Islet precursor cell (in vitro differentiated cells): ENCODE measurements at places on chromosomes 4 and X.

DNA sequence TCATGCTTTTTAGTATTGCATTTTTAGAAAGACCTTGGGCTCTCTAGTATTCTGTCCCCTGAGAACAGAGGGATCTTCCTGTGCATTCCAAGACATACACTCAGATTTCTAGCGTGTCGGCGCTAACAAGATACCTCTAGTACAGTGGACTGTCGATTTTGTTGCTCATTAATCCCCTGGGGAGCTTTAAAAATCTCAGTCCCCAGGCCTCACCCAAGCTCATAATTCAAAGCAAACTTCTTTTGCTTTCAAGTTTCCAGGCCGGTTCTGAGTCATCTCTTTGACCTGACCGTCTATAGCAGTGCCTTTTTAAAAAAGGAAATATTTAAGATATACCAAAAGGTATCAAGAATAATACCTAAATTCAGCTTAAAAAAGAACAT, 137.0 kb downstream of the AMMECR1 start:
- no peak for DNase-seq

DNA sequence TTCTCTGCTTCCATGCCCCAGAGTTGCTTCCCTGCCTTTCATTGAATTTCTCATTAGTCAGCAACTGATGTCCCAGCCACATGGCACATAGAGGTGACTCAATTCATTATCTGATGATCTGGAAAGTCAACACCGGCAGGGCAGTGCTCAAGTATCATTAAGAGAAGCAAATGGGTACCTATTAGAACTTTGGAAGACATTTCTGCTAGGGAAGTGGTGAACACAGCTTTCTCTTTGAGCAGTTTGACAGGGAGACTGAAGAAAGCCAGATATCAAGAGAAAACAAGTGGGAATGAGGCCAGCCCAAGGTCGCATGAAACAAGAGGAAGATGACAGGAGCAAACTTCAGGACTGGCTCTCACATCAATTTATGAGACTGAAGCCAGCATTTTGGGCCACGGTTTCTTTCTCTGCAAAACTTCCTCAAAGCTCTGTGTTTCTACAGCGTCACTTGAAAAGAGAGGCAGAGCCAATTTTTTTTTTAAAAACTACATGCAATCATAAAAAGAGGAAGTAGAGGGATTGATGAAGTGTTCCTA, 108.3 kb upstream of the RPS6KA3 start:
- peak; percentile 73 for DNase-seq

- DNase-seq, result no peak
These were observed 76.2 kb upstream of the ADGRG2 start for GRCh38 chrX:19198473-19198872.

GRCh38 chr4:26028133-26028792, 114.2 kb downstream of the SMIM20 start:
- peak; percentile 52 for DNase-seq

DNA sequence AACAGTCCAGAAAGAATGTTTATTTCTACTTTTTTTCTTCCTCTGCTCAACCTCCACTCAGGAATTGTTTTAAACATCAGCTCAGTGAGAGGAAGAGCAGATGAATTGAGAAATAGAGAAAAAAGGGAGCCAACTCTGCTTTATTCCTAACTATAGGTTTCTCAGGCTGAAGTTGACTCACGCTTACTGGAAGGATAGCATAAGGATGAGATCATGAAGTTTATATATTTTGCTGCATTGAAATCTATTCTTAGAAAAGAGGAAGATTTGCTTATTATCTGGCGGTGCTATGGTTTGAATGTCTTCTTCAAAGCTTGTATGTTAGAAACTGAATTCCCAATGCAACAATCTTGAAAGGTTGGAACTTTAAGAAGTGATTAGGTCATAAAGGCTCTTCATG, 1673.4 kb upstream of the PCDH7 start:
- no peak for DNase-seq
